ENCODE measurements at places on chromosomes 11 and 22.

- no peak for DNase-seq
Observed at GRCh38 chr11:133474461-133474860, 57.8 kb downstream of the OPCML start.

DNA sequence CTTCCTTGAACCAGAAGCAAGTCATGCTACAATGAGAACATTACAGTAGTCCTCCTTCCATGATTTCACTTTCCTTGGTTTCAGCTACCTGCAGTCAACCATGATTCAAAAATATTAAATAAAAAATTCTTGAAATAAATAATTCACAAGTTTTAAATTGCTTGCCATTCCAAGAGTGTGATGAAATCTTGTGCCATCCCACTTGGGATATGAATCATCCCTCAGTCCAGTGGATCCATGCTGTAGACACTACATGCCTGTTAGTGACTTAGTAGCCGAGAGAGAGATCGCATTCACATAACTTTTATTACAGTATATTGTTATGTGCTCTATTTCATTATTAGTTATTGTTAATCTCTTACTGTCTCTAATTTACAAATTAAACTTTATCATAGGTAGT lies 6.0 kb downstream of the HOATZ start:
- no peak for DNase-seq

GRCh38 chr11:23236826-23237555 lies 376.7 kb upstream of the CCDC179 start:
- DNase-seq = no peak

DNA sequence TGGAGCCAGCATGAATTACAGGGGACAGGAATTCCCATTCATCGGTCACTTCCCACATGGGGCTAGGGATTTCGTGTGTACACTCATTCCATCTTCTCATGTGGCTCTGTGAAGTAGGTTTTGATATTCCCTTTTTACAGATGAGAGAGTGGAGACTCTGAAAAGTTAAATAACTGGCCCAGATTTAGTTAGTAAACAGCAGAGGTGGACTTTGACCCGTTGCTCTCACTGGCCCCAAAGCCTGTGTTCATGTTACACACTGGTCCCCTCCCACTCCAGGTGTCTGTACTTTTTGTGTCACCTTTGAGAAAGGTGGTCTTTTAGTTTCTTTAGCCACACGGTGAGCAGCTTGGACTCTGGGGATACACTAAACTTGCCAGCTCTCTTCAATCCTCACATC lies 108.5 kb downstream of the MICAL2 start:
- DNase-seq = no peak

DNA sequence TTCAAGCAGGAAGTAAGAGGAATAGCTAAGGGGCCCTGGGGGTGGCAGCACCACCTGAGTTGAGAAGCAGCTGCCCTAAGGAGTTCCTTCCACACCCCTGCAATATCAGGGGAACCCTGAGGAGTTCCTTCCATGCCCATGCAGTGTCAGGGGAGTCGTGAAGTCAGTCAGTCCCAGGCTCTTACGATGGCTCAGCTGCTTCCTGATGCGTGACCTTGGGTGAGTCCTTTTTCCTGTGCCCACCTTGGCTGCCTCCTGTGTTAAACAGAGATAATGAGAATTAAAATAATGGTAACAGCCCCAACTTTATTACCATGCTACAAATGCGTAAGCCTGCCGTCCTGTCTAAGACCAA lies 181.1 kb downstream of the MIAT start:
- DNase-seq = no peak

- DNase-seq = no peak
Observed at GRCh38 chr11:64570341-64570740, 20.7 kb upstream of the SLC22A12 start.

DNA sequence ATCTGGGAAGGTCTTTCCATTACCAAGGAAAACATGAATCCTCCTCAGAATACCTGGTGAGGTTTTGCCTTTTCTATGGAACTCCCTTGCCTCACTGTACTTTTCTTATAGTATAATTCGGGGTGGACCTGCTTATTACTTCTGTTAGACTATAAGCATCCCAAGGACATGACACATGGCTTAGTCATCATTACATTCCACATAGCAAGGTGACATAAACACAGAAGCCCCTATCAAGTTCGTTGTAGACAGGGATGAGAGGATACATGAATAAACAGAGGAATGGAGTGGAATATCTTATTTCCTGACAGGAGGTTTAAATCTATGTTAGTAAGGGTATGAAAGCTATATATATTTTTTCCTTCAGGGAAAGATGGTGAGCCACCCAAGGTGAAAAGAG lies 532.2 kb upstream of the CCDC90B start:
- DNase-seq = no peak

- DNase-seq = no peak
Observed at GRCh38 chr22:40641269-40641668, 4.8 kb upstream of the MRTFA start.

GRCh38 chr11:74672956-74673692 lies 58.1 kb downstream of the CHRDL2 start:
- no peak for DNase-seq

- no peak for DNase-seq
Observed at GRCh38 chr11:121575250-121575962, 122.6 kb upstream of the SORL1-AS1 start.

GRCh38 chr22:37121887-37122591 lies 12.5 kb upstream of the TMPRSS6 start:
- DNase-seq = peak; percentile 49

DNA sequence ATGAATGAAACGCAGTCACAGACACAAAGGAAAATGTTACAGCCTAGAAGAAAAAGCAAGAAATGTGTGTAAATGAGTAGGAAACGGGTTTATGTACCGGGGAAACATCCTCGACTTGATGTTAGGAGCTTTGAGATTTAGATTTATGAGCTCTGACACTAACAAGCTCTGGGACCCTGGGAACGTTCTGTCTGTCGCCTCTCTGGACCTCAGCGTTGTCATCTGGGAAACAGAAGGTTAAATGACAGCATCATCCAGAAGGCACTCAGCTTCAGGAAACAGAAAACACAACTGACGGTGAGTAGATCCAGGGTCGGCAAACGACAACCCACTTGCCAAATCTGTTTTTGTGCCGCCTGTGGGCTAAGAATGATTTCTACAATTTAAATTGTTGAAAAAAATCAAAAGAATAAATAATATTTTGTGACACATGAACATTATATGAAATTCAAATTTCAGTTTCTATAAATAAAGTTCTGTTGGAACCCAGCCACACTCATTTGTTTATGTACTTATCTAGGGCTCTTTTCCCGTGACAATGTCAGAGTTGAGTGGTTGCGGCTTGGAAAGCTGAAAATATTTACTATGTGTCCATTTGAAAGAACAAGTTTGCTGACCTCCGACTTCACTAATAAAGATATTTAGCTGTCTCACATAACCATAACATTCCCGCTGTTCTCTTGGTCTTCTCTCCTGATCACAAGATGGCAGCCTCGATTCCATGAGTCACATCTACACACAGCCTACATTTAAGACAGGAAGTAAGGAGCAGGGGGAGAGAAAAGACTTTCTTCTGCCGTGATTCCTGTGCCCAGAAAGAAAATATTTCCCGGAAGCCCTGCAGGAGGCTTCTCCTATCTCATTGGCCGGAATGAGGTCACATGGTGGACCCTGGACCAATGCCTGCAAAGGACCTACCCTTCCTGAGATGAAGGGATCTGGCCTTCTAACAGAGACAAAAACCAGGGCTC lies 47.1 kb upstream of the SYT13 start:
- DNase-seq = no peak

DNA sequence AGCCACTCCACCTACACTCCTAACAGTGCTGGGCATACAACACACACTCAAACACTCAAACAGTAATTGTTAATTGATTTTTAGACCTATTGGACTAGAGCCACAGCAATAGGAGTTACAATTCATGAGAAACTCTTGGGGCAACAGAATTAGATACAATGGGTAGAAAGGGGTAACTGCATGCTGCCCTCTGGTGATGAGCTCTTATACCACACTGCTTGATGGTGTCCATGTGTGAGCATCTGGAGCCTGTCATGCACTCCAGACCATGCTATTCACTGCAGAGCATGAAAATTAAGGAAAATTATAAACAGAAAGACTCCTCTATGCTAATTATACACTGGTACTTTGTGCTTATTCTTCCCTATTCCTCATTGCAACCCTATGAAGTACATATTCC lies 975.5 kb upstream of the CCDC90B start:
- no peak for DNase-seq

DNA sequence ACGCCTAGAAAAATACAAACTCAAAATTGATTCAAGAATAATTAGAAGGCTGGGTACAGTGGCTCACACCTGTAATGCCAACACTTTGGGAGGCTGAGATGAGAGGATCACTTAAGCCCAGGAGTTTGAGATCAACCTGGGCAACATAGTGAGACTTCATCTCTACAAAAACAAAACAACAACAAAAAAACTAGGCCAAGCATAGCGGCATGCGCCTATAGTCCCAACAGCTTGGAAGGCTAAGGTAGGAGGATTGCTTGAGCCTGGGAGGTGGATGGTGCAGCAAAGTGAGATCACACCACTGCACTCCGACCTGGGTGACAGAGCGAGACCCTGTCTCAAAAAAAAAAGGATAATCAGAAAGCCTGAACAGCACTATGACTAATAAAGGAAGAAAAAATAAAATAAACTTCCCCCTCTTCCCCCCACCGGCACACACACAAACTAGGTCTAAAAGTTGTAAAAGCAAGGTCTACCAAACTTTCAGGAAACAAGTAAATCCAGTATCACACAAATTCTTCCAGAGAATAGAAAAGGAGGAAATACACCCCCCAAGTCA lies 35.8 kb downstream of the RRAS2 start:
- DNase-seq = no peak

- DNase-seq = no peak
Observed at GRCh38 chr11:93303689-93304088, 26.9 kb upstream of the DEUP1 start.

DNA sequence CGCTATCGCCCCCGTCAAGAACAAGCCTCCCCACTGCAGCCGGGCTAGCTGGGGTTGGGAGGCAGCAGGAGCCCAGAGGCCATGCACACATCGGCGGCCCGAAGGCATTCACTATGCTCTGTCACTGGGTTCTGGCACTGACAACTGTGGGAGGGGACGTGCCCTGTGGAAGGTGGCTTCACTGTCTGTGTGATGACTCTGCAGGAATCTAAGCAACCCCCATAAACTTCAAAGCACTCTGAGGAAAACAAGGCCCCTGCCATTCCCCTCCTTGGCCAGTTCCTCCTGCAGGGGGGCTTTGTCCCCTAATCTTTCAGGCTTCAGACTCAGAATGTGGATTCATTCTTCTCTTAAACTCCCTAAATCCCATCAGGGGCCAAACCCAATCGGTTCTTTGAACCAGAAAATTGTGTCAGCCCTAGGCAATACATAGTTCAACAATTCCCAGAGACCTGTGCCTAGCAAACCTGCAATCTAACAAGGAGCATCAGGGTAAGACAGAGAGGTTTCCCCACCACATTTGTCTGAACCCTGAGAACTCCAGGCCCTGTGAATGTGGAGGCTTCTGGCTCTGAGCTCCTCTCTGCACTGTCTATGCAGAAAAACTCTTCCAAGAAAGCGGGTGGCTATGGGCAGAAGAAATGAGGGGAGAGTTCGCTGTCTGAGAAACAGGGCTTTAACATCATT lies 1477.2 kb downstream of the TBC1D22A start:
- DNase-seq = no peak

Measured in memory B cell (primary cell).